IPS-NIHi11 (cell line): ENCODE measurements at places on chromosomes 2 and 18.

DNA sequence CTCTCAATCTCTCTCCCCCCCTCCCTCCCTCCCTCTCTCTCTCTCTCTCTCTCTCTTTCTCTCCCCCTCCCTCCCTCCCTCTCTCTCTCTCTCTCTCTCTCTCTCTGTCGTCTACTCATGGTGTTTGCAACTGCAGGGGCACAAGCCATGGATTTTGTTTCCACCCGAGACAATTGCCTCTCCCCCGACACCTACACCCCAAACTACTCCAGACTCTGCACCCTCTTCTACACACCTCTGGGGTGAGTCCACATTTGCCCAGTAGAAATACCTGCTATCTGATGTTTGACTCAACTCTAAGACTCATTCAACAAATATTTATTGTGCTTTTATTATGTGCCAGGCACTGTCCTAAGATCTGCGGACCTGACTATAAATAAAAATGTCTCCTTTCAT lies 93.7 kb downstream of the TMEM17 start:
- no peak for DNase-seq

- no peak for DNase-seq
These were observed at the start of gene GCKR for GRCh38 chr2:27496357-27497287. Gene GCKR, plus strand, starts transcription at chr2:27496839. Its CDS starts 66 bp downstream, at chr2:27496905.

GRCh38 chr2:43074592-43075053 lies 151.8 kb downstream of the ZFP36L2 start:
- DNase-seq: no peak

DNA sequence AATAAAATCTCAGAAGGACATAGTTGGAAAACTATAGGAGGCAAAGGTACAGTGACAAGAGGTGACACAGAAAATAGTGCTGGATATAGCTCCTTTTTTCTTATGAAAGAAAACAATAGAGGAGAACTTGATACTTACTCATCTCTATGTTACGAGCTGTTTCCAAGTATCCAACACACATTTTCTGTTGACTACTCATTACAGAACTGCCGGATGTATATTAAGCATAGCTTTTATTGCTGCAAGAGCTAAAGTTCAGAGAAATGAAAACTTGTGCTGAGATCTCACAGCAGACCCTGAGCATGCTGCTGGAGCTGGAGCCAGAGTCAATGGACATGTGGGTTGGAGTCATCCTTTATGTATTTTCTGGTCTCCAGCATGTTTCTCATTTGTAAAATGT lies 210.0 kb upstream of the NT5C1B start:
- no peak for DNase-seq

- DNase-seq: peak; percentile 34
These were observed 272.9 kb downstream of the CDH20 start for GRCh38 chr18:61606068-61606660.

DNA sequence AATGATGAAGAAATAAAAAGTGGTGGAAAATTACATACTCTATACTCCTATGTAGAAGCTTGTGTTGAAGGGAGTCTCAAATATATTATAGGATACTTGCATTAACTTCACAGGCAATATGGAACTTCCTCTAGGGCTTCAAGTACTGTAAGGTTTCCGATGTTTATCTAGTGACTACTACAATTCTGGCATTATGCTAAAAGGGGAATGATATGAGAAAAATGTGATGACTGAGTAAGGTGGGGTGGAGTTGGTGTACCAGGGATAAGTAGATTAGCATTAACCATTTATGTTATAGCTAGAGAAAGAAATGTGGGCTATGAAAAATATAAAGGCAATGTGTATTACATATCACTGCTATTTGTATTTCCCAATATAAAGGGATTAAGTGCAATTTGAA lies 229.5 kb downstream of the DCC start:
- no peak for DNase-seq

- no peak for DNase-seq
These were observed 22.3 kb upstream of the RHOB start for GRCh38 chr2:20424300-20425290.

- DNase-seq: peak; percentile 46
These were observed 87.1 kb downstream of the PXDN start for GRCh38 chr2:1656961-1657841.

- DNase-seq: no peak
These were observed 177.1 kb downstream of the FAM210A start for GRCh38 chr18:13548966-13549879.

- no peak for DNase-seq
These were observed 170.8 kb upstream of the FHL2 start for GRCh38 chr2:105569606-105570005.

- DNase-seq: no peak
These were observed 3.0 kb downstream of the SIX2 start for GRCh38 chr2:45006041-45006941.

- no peak for DNase-seq
These were observed 116.6 kb upstream of the PELI1 start for GRCh38 chr2:64260817-64261216.

DNA sequence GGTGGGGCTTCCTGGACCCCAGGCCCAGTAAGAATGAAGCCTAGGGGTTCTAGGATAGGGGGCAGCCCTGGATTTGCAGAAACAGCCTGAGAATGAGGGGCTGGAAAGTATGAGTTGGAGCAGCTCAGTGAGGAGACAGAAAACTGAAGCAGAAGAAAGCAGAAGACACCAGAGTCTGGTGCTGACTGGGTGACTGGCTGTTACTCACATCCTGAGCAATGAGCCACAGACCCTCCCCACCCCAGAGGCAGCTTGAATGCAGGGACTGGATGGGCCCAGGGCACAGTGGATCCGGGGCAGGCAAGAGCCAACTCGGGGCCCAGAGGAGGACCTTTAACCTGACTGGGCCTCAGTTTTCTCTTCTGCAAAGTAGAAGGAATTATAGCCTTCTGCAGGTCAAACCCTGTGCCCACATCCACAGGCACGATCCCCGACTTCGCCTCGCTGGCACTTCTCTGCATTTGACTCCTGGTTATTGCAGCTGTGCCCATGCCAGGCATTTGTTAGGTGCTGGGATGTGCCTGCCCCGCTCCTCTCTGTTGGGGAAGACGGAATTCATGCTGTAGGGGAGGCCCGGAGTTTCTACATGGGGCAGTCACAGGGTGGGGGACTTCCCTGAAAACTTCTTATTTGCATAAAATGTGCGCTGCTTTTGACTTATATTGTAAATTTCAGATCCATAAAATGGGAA lies 8.5 kb downstream of the STEAP3 start:
- no peak for DNase-seq

DNA sequence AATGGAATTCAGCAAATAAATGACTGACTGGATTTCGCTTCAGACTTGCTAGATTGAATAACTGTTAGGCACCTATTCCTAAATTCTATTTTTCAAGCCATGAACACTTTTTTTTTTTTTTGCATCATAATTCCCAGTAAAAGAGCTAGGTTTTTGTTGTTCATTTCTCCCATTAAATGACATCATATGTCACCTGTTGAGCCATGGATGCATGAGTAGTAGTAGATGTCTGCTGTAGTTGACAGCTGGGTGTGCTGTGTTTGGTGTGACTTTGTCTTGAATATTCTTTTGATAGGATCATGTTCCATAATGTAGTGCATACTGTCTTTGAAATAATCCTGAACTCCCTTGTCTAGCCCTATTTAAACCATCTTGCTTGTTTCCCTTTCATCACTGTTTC lies 115.2 kb downstream of the RAB3GAP1 start:
- DNase-seq: no peak

DNA sequence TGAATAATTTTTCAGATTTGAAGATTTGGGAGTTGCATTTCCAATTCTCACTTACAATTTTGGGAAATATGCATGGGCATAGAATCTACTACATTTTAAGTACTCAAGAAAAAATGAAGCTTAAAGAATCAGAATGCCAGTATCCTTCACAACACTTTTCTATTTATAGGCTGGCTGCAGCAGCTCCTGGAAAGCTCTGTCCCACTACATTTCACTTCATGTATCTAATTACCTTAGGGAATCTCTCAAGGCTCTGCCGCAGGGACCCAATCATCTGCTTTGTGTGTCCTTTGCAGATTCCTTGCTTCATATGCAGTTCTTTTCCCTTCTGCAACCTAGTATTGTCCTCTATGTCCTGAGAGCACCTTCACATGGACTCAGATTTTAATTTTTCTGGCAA lies 102.9 kb downstream of the NUP35 start:
- no peak for DNase-seq
